ENCODE measurements at places on chromosomes 2 and 18.

GRCh38 chr2:45272549-45273265 lies 263.5 kb upstream of the SIX2 start:
- DNase-seq = no peak

GRCh38 chr18:10085416-10085815 lies 171.6 kb downstream of the VAPA start:
- no peak for DNase-seq

DNA sequence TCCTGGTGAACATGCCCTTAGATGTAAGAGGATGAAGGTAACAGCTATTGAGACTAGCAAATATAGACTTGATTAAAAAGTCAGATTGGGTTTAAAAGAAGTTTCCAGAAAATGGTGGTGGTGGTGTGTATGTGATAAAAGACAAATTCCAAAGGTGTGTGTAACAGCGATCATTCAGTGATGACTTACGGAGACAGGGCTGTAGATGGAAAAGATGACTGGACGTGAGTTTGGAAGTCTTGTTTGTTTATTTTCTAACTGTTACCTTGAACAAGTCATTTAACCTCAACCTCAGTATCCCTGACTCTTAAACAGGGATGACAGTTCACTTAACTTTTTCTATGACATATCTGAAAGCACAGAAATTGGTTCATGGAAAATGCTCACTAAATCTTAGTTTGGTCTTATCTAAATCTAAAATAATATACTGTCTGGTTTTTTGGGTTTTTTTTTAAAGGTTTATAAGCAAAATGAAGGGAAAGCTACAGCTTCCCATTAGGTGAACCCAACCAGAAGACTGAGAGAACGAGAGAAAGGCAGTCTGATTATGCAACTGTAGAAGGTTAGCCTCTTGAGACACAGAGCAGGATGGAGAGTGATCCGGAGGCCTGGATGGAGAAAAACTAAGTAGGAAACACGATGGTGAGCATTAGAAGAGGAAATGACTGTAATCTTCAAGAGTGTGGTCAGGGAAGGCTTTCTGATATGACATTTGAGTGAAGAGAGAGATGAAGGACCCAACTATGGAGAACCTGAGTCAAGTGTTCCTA lies 71.9 kb downstream of the TCF4 start:
- DNase-seq = no peak

DNA sequence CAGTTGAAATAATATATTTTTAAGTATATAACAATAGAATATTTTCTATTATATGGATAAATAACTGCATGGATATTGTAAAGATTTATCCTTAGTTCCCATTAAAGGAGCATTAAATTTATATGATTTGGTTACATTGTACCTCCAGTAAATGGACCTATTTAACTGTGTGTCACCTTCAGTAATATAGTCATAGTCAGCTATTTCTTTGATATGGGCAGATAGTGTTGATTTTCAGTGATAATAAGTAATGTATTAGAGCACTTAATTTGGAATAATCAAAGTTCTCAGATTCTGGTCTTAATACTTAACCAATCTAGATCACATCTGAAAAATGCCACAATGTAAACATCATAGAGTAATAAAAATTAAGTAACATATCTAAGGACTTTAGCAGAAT lies 1527.3 kb upstream of the NXPH2 start:
- DNase-seq = no peak

- DNase-seq = no peak
Observed at GRCh38 chr2:70089220-70089982, 2.1 kb downstream of the PCBP1 start.

- no peak for DNase-seq
Observed at GRCh38 chr2:226687641-226688253, 111.9 kb downstream of the IRS1 start.

All from activated T-cell treated with anti-CD3 and anti-CD28 coated beads for 48 hours (primary cell).